Stimulated activated CD8-positive, alpha-beta memory T cell treated with anti-CD3 and anti-CD28 coated beads, Interleukin-12 subunit alpha, Interleukin-12 subunit beta, amount 100 ng/mL, for 4 hours (primary cell): ENCODE measurements at places on chromosomes 2 and 18.

DNA sequence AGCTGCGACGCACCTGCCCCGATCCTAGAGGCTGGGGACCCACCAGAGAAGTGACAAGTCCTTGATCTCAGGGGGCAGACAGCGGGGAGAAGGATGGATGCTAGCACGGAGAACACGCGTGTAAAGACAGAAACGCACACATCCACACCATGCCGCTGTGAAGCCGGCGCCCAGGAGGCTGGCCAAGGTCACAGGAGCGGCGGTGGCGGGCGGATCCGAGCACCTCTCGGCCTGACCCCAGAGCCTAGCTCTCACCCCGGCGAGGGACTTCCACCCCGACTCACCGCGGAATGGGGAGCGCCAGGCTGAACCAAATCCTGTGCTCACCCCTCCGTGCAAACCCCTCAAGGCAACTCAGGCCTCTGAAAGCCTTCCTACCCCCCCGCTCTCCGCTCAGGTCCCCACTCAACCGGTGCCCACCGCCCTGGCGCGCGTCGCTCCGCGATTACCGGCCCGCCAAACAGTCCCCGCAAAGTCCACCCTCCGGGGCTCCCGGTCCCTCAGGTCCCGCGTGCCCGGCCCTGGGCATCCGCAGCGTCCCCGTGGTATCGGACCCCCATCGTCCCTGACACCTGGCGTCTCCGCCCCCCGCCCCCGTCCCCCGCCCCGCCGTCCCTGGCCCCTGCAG, 460 bp upstream of the LRRFIP1 start:
- no peak for DNase-seq

GRCh38 chr18:41347057-41347456, 608.0 kb upstream of the PIK3C3 start:
- no peak for DNase-seq

GRCh38 chr2:37705191-37705590, 33.7 kb upstream of the CDC42EP3 start:
- no peak for DNase-seq

DNA sequence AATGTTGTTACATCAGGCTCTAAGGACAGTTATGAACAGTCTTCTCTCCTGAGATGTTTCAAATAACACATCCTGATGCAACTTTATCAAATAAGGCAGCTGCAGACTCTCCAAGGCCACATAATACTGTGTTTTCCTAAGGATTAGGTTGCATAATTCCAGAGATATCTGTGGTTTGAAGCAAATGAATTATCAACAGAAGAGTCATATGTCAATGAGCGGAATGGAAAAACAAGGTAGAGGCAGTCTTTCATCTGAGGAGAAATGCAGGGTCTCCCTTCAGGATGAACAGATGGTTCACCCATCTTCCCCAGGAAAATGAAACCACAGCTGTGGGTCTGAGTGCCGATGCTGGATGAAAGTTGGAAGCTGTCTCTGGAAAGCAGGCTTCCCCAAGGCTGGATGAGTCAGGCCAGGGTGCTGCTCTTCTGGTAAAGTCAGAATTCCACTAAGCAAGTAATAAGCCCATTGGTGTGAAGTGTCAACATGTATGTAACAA, 22.2 kb downstream of the LYG1 start:
- no peak for DNase-seq

GRCh38 chr2:173791502-173791901, 173.7 kb downstream of the SP3 start:
- no peak for DNase-seq

DNA sequence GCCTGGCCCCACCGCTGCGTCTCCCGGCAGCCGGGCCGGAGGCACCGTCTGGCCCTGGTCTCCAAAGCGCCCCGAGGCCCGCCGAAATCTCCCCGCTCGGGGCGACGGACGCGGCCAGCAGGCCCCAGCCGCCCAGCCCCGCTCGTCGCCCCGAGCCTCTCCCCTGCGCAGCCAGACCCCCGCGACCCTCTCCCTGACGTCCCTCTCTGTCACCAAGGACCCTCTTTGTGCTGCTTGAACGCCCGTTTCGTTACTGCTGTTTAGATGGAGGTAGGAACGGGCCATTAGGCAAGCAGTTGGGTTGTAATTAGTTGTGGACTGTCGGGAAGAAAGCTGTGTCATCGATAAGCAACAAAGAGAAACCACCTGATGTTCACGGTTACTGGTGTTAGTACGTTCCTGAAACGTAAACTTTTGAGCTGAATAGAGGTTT, 686 bp downstream of the UBXN4 start:
- DNase-seq = peak; percentile 27

DNA sequence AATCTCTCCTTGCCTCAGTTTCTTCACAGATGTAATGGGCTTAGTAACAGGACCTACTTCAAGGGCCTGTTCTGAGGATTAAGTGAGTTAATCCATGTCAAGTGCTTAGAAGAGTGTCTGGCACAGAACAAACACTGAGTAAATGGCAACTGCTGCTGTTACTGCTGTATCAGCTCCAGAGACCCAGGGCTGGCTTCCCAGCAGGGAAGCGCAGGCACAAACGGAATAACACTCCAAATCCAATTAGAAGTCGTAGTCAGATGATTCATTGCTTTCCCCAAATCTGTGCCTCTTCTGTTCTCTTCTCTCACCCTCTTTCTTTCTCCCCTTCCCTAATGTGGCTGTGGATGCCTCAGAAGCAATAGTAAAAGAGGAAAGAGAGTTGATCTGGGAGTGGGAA, 101.1 kb upstream of the FZD7 start:
- no peak for DNase-seq

GRCh38 chr18:76328140-76328539, 166.9 kb downstream of the ZNF516 start:
- no peak for DNase-seq

DNA sequence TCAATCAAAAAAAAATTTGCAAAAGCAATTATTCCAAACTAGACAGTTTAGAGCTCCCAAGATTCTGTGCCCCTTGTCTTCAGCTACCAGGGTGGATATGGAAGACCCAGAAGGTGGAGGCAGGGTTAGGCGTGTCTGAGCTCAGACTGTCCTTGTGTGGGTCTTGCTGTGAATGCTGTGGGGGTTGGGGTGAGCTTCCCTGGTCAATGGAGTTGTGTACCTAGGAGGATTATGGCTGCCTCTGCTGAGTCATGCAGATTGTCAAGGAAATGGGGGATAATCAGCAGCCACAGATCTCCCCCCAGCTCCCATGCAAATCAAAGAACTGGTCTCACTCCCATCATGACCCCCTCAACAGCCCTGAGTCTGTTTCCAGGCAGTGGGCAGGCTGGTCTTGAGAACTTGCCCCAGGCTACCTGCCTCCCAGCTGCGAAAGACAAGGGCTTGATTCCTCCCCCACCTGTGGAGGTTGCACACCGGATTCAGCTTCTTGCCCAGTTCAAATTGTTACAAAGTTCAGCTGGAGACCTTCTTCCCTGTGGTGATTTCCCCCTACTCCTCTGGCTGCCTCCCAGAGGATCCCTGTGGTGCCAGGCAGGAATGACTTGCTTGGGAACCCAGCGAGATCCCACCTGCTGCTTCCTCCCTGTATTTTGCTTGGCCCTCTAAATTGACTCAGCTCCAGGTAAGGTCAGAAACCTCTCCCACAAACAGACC, 77.0 kb downstream of the RAD51AP2 start:
- DNase-seq = no peak

- DNase-seq = no peak
Measured at GRCh38 chr2:138829326-138829919, 49.2 kb upstream of the NXPH2 start.

GRCh38 chr2:148901142-148901541, 26.1 kb downstream of the KIF5C start:
- no peak for DNase-seq

- no peak for DNase-seq
Measured at GRCh38 chr2:230777721-230778120, 65.1 kb downstream of the CAB39 start.

- no peak for DNase-seq
Measured at GRCh38 chr2:180778291-180778690, 202.1 kb upstream of the UBE2E3 start.

GRCh38 chr2:128750328-128751165, 431.9 kb upstream of the HS6ST1 start:
- no peak for DNase-seq

- DNase-seq = no peak
Measured at GRCh38 chr2:33559328-33559727, 39.8 kb downstream of the FAM98A start.

DNA sequence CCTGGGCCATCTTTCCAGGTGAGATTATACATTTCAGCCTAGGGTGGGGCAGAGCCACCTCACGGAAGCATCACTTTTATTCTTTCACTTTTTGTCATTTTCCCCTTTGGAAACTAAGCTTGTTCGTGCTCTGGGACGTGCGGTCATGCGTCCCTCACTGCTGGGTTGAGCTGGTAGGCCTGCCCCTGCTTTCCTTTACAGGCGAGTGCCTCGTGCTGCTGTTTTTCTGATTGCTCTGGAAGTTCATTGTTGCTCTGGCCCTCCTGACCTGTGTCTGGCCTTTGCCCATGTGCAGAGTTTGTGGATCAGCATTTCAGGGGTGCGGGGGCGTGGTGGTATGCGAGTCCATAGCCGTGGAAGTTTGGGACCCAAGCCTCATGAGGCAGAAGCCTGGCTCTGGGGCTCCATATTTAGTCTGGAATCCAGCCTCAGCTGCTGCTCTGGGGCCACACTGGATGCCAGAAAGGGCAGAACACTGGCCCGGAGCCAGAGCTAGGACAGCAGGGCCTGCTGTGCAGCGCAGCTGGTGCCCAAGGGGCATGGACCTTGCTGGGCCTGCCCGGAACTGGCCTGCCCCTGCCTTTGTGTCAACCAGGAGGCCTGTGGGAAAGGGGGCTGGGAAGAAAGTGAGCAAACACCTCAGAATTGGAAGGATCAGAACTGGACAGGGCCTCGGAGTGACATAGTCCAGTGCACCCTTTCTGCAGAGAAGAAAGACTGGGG, 51.1 kb downstream of the CTIF start:
- DNase-seq = no peak

GRCh38 chr2:179936654-179937053, 70.4 kb downstream of the CWC22 start:
- DNase-seq = no peak

DNA sequence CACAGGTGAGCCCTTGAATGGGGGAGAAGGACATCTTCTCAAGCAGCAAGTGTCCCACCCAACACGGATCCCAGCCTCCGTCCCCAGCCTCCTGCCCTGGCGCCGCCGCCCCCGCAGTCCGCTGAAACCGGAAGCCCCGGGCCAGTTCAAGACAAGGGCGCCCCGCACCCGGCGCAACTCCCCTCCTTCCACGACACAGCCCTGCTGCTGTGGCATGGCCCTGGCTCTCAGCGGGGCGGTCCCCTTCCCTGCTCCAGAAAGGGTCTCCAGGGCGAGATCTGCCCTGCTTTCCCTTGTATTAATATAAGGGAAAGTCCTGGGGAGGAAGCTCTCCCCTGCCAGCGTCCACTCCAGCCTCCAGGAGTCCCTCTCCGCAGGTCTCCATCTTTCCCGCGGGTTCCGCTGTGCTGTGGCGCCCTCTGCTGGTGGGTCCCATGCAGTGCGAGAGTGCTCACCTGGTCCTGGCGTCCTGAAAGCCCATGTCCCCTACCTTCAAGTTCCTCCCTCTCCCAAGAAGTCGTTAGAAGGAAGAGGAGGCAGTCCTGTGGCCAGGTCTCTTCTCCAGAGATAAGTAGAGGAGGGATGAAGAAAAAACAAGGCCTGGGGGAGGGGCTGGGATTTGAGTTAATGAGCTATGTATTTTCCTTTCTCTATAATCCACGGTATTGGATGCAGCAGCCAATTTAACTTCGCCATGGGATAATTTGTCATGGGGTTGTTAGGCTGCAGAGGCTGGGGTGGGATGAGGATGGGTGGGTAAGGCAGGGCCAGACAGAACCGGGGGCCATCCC, 176.0 kb downstream of the SMAD2 start:
- no peak for DNase-seq

DNA sequence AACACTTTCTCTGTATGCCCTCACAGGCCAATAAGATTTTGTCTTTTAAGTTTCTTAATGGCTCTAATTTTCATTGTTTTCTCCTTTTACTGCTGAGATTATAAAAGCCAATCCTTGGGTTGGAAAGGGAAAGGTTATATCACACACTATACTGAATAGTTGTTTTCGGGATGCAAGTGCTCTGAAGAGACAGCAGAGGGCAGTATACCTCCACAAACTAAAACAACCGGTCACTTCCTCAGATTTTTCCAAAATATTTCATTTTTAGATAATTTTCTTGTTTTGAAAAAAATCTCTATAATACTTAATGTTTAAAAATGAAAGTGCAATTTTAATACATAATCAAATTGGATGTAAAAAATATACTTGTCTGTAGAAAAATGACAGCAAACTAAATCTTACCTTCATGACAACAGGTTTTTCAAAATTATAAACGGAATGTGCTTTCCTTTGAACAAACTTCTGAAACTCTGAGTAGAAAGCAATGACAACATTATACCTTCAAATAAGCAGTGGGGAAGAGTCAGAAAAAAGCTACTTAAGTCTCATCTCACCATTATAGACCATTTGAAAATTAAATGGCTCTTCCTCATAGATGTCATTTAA, 82.7 kb downstream of the ORC4 start:
- no peak for DNase-seq

- DNase-seq = no peak
Measured at GRCh38 chr2:185215497-185215896, 523.1 kb upstream of the FSIP2 start.

DNA sequence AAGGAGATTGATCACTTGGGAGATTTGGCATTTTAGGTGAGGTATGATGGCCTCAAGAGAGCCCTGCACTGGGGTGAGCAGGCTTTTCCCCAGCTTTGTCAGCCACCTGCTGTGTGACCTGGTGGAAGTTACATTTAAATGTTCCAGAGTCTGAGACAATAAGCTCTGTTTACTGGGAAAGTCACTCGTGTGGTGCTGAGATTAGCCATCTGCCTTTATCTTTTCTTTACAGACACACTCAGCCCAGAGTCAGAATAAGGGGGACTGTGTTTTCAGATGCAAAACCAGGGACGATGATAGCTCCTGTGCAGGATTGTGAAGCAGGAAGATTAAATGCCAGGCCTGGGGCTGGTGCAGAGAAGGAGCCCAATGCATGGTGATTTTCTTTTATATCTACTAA, 47.9 kb downstream of the SH3RF3 start:
- DNase-seq = no peak

DNA sequence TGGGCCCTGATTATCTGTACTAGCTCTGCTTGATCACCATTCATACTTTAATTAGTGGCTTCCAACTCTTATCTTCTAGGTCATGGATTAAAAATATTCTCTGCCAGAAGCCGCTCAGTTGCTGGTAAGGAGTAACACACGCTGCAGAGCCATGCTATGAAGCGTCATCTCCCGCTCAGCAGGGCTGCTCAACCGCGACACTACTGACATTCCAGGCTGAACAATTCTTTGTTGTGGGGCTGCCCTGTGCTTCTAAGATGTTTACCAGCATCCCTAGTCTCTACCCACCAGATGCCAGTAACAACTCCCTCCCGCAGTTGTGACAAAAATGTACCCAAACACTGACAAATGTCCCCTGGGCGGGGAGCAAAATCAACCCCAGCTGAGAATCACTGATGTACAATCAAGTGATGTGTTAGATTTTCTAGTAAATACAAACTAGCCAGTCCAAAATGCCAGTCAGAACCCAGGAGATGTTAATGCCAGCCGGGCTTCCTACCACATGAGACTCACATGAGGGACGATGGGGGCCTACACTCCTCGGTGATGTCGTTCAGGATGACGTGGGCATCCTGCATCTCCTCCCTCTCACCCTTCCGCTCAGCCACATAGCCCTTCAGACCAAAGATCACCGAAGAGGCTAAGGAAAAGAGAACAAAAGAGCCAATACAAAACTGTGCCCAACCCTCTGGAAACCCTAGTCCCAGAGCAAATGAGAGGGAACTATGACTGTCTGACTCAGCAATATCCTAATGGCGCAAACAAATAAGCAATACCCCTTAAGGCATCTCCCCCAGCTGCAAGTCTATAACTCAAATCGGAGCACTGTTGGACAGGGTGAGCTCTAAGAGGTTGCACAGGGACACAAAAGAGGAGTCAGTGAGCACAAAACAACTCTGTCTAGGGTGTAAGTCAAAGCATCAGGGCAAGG, 15.6 kb downstream of the ILKAP start:
- no peak for DNase-seq
